ENCODE measurements at places on chromosomes 1 and 21.

GRCh38 chr21:34986561-34987500 lies 62.3 kb downstream of the RUNX1 start:
- DNase-seq, result peak; percentile 77

GRCh38 chr1:61518670-61519400 lies 206.1 kb downstream of the TM2D1 start:
- DNase-seq, result no peak

GRCh38 chr1:60921175-60921574 lies 161.2 kb upstream of the NFIA start:
- no peak for DNase-seq

DNA sequence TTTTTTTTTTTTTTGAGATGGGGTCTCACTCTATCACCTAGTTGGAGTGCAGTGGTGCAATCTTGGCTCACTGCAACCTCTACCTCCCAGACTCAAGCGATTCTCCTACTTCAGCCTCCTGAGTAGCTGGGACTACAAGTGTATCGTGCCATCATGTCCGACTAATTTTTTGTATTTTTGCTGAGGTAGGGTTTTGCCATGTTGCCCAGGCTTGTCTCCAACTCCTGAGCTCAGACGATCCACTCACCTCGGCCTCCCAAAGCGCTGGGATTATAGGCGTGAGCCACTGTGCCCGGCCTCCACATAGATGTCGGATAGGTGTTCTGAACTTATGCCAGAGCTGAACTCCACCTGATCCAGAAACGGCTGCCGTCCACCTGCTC lies 21.1 kb downstream of the PLEKHM2 start:
- DNase-seq, result no peak

DNA sequence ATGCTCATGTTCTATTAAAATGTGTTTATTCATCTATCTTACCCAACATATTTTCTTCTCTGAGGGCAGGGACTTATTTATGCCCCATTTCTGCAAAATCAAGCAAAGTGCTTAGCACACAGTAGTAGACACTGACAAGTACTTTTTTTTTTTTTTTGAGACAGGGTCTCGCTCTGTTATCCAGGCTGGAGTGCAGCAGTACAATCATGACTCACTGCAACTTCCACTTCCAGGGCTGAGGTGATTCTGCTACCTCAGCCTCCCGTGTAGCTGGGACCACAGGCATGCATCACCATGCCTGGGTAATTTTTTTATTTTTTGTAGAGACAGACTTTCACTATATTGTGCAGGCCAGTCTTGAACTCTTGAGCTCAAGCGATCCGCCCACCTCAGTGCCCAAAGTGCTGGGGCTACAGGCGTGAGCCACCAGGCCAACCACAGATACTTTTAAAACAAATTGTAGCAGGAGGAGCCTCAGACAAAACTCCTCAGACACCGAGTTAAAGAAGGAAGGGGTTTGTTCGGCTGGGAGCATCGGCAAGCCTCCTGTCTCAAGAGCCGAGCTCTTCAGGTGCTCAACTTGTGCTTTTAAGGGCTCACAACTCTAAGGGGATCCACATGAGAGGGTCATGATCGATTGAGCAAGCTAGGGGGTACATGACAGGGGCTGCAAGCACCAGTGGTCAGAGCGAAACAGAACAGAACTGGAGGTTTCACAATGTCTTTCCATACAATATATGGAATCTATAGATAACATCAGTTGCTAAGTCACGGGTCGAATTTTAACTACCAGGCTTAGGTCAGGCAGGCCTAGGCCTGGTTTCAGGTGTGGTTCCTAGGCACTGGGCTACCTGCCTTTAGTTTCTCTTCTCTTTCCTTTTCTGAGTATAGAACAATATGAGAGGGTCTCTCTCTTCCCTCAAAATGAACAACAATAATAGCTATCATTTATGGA lies 5.7 kb upstream of the TMEM167B start:
- DNase-seq, result no peak

- DNase-seq, result no peak
Measured at GRCh38 chr21:44010429-44010828, 1.7 kb upstream of the TRAPPC10 start.

DNA sequence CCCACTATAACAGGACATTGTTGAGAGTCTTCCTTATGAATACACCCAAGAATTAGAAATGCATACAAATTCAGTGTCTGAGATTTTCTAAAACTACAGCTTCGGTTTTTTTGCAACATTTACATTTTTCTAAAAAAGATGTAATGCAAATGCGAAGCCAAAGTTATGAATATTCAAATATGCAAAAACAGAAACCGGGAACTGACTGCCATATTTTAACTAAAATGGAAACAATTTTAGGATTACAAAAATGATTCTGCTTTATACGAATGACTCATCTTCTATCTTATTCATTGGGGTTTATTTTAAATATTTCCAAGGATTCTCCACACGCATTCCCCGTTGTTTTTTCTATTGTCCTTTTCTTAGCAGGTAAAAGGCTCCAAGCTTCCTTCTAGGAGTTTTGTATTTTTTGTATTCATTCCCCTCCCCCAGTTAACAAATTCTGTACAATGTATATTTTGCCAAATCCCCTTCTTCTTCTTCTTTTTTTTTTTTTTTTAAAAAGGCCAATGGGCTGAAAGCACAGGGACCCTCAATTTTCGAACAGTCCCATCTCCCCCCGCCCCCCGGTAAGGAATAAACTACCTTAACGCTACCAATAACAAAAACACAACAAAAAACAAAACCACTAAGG lies 1.0 kb downstream of the ARPC5 start:
- DNase-seq, result no peak

DNA sequence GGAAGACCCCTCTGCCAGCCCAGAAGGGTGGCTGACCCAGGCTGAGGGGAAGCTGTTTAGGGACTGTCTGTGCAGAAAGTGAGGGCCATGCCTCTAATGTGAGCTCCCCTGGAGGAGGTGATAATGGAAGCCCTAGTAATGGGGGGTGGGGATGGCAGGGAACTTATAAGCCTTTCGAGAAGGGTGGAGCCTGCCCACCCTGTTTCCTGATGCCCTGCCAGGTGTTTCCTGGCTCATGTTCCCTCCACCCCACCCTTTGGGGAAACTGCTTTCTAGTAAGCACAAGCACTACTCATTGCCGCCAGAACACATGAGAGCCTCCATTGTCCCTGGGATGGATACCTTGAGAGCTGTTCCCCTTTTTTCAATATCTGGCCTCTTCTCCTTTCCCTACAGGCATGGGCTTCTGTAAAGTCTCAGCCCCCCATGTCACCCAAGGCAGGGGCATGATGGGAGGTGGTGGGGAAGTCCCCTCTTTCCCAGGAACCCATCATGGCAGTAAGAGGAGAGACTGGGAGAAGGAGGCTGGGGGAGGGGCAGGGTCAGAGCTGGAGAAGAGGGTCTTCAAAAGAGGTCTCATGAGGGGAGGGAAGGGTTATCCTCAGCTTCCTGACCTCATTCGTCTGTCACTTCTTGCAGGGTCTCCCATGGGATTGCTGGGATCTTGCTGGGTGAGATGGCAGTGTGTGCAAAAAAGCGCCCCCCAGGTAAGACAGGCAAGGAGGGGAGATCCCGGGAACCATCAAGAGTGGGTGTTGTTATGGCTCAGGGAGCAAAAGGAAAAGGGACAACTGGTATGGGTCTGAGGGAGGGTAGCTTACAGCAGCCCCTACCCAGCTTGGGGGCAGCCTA lies 2.4 kb downstream of the ATP8B2 start:
- DNase-seq, result peak; percentile 16

- no peak for DNase-seq
Measured at GRCh38 chr1:166330096-166330495, 163.3 kb upstream of the FAM78B start.

- DNase-seq, result no peak
Measured at GRCh38 chr1:224846119-224846907, 83.2 kb upstream of the DNAH14 start.

- no peak for DNase-seq
Measured at GRCh38 chr21:45295576-45296365, 8.1 kb upstream of the POFUT2 start.

- no peak for DNase-seq
Measured at GRCh38 chr1:181849071-181849470, 212.4 kb downstream of the ZNF648 start.

GRCh38 chr1:165073185-165074007 lies 283.1 kb downstream of the LMX1A start:
- no peak for DNase-seq

DNA sequence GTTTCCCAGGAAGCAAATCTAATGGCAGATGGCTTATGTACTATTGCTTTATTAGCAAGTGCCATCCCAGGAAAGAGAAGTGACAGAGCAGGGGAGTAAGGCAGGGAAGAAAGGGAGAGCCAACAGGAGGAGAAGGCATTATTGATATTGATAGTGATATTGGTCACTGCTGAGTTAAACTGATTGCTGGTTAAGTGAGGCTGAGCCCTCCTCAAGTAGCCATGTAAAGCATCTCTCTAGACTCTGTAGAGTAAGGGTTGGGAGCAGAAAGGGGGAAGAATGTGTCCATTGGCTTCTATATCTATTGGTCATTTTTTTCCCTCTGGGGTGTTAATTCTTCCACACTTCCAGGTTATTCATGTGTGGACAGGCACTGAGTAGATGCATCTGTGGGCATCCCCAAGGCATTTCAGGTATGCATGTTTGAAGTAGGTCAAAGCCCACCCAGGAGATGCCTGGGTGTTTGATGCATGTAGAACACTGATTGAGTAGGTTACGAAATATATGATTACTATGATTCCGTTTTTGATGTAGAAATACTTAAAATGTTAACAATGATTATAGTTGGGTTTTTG lies 290.5 kb upstream of the DPYD start:
- DNase-seq, result no peak

DNA sequence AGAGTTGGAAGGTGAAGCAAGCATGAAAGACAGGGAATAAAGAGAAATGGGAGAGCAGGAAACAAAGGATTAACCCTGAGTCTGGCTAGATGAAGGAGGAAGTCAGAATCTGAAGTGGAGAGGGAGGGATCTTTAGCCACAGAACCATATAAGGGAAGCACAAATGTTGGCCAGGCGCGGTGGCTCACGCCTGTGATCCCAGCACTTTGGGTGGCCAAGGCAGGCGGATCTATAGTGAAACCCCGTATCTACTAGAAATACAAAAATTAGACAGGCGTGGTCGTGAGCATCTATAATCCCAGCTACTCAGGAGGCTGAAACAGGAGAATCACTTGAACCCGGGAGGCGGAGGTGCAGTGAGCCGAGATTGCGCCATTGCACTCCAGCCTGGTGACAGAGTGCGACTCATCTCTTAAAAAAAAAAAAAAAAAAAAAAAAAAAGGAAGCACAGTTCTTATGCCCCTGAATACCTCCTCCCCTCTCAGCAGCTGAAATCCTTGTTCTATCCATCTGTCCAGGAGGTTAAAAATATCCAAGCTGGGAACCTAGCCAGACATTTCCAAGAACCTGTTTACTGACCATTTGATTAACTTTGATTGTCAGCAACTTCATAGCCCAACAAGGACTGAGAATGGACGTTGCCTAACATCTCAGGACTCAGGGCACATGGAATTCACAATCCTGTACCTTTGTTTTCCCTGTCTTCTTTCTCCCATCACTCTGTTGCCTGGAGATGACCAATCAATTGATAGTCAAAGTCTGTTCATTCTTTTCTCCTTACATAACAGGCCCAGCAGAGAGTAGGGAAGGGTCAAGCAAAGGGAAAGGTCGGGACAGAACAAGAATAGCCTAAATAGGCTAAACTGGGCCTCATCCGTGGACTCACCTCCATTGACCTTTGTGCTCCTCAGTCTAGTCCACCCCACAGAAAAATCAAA lies 10.6 kb downstream of the TXNIP start:
- DNase-seq, result no peak

GRCh38 chr1:42379794-42380585 lies 602 bp upstream of the RIMKLA start:
- DNase-seq, result peak; percentile 29

GRCh38 chr1:223199094-223199647 lies 56.1 kb upstream of the TLR5 start:
- no peak for DNase-seq

DNA sequence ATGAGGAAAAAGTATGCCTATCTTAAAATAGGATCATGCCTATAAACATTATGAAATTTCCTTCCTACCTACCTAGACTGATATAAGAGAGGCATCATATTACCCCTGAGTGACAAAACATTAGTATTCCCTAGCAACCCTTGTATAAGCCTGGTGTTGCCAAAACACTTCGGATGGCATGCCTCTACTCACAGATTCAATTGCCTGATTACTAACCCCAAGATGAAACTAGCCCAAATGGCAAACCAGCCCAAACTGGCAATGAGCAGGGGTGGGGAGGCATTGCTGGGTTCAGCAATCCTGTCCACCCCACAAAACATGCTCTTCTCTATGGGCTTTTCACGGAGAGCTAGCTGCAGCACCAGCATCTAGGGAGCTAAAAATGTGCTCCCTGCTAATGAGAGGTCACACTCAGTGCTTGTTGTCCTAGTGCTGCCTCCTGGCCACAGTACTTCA lies 13.9 kb downstream of the PALMD start:
- no peak for DNase-seq

DNA sequence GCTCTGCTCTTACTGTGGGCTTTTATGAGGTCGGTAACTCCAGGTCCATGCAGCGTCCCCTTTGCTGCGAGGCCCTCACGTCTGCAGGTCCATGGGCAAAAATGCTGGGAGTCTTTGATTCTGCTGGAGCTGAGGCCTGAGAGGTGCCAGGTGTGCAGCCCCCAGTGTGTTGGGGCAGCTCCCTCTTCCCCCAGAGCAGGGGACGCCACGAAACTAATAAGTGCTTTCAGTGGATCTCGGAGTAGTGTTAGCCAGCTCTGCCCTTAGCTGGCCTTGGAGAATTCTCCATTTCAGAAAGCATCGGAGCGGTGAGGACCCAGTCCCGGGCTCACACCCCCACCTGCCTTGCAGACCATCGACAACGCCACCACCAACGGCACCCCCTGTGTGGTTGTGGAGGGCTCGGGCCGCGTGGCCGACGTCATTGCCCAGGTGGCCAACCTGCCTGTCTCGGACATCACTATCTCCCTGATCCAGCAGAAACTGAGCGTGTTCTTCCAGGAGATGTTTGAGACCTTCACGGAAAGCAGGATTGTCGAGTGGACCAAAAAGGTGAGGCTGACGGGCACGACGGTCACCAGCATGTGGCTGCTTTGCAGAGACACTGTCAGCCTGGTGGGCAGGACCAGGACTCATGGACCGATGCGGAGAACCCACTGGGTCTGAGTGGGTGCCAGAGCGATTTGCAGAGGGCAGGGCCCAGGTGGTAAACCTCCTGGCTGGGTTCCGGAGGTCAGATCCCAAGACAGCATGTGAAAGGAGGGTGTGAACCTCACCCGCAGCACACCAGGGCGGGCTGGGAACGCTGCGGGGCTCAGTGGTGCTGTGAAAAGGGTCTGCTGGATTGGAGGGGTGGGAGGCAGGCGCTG lies 25.5 kb downstream of the TRPM2 start:
- DNase-seq, result no peak

- no peak for DNase-seq
Measured at GRCh38 chr1:55076356-55076755, 37.0 kb downstream of the PCSK9 start.

GRCh38 chr1:65176591-65176990 lies 28.6 kb downstream of the AK4 start:
- no peak for DNase-seq

DNA sequence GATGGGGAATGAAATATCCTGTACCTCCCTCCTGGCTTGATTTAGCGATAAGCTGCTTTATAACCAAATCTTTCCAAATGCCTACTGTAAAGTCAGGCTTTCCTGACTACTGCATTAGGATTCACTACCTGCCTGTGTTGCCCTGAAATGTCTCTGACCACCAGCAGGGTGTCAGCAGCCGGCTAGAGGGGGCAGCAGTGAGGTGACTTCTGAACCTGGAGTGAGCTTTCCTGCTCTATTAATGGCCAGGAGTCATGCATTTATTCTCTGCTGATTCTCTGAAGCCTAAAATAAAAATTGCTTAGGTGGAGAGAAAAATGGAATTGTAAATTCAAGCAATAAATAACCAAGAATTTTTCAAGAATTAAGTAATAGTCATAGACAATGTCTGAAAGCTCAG lies 2.5 kb downstream of the BACE2 start:
- no peak for DNase-seq

- DNase-seq, result no peak
Measured at GRCh38 chr1:185400052-185400451, 83.0 kb upstream of the IVNS1ABP start.

Data from stimulated activated naive CD4-positive, alpha-beta T cell treated with Interleukin-2 at 50 U/mL for 16 hours (primary cell).